ENCODE measurements at places on chromosomes 12 and 14.

DNA sequence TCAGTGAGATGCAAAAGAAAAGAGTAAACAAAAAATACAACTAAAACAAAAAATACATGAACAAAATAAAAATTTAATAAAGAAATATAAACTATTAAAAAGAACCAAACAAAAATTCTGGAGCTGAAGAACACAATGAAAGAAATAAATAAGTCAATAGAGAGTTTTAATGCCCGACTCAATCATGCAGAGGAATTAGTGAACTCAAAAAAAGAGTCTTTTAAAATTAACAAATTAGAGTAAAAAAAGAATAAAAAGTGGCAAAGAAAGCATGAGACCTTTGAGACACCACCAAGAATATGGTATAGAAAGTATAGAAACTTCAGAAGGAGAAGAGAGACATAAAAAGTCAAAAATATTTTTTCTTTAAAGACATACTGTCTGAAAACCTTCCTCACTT is 2.6 kb upstream of the KLRC1 start:
- DNase-seq, result no peak

GRCh38 chr14:91674911-91675310 is 57.0 kb downstream of the CATSPERB start:
- no peak for DNase-seq

DNA sequence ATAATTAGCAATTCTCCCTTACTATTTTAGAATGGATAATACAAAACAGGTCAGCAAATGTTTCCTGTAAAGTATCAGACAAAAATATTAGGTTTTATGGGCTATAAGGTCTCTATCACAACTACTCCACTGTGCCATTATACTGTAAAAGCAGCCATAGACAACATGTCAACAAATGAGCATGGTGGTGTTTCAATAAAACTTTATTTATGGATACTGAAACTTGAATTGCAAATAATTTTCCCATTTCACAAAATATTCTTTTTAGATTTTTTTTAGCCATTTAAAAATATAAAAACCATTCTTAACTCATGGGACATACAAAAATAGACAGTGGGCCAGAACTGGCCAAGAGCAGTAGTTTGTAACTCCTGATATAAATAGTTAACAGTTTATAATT is 15.4 kb downstream of the RECQL start:
- no peak for DNase-seq

- DNase-seq, result no peak
These were observed 4.7 kb downstream of the MGP start for GRCh38 chr12:14880890-14881453.

- DNase-seq, result no peak
These were observed 294.4 kb downstream of the DIO2 start for GRCh38 chr14:79916892-79917291.

DNA sequence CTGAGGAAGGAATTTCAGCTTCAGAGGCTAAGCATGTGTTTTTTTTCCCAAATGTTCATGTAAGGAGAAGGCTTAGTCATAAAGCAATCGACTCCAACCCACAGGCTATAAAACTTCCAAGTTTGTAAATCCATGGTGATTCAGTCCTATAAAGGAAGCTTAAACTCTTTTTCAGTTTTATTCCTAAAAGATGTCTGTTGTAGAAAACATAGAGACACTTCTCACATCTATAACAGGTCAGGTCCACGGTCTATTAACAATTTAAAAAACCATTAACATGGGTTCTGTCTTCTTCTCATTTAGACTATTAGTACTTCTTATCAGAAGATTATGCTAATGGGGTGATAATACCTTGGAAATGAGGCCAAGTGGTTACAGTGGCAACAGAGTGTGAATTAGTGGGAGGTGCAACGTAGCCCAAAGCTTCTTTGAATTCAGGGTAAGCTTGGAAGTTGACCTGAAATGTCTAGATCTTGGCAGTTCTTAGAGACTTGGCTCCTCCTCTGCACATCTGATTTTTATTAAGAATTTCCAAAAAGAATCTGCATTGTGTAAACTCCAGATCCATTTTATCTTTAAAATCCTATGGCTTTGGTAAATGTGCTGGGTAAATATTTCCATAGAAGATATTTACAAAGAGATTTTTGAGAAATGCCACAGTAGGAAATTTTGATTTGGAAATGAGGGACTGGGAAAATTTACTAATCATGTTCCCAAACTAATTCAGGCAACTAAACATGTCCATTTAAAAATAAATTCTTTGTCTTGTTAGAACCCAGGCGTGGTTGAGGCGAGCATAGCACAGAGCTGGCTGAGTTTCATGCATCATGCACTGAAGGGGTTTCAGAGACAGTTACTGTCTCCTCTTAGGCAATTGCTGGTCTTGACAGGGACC is 86.4 kb downstream of the EML1 start:
- no peak for DNase-seq

DNA sequence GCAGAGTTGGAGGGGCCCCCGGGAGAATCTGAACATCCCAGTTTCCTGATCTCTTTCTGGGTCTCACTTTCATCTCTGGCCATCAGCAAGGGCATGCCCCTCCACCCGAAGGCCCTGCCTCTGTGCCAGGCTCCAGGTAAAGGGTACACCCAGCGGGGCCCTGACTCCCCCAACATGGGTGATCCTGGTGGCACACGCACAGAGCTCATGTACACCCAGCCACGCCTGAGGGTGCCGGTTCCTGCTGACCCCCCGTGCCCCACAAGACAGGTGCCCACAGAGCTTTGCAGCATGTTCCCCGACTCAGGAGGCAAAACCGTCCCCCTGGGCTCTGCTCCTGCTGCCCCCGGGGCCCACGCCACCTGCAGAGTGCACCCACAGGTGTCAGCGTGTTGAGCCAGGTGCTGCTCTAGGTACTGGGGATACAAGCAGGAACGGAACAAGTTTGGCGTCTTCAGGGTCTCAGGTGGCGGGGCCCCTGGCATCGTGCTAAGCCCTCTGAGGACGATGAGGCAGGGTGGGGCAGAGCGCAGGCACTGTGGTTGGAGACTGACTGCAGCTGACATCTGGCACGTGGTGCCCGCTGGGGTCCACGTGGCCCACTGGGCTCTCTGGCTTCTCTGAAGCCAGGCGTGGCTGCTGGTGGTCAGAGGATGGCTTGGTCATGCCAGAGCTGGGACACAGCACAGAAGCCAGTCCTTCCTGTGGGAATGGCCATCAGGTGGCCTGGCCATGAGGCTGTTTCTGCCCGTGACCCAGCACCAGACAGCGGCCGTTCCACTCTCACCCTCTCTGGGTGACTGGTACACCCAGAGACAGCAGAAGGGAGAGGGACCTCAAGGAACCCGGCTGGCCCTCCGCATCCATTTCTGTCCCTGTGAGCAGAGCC is 13.8 kb downstream of the BAG5 start:
- DNase-seq, result no peak

GRCh38 chr14:96762650-96763049 is 34.5 kb upstream of the VRK1 start:
- peak; percentile 24 for DNase-seq

GRCh38 chr12:124105546-124105945 is 132.5 kb downstream of the ZNF664 start:
- DNase-seq, result no peak

DNA sequence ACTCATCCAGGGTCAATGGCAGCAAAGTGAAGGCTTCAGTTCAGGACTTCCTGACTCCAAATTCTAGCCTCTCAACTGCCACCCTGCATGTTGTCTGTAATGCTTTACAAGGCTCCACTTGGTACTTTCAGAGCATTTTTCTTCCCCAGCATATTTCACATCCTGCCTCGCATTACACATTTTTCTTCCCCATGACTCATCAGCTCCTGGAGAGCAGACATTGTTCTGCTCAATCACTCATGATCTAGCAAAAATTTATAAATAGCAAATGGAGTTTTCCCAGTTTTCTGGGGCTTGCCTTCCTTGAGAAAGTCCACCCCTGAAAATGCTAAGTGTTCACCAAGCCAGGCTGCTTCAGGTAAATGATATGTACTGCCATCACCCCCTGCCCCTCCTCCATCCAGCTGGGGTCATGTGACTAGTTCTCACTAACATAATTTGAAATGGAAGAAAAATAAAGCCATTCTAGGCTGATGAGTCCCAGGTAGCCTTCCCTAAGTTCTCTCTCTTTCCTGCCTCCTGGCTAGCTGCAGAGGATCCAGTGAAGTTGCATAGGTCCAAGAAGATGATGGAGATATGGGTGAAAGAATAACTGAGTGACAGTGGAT is 69.4 kb downstream of the ARMH4 start:
- no peak for DNase-seq

DNA sequence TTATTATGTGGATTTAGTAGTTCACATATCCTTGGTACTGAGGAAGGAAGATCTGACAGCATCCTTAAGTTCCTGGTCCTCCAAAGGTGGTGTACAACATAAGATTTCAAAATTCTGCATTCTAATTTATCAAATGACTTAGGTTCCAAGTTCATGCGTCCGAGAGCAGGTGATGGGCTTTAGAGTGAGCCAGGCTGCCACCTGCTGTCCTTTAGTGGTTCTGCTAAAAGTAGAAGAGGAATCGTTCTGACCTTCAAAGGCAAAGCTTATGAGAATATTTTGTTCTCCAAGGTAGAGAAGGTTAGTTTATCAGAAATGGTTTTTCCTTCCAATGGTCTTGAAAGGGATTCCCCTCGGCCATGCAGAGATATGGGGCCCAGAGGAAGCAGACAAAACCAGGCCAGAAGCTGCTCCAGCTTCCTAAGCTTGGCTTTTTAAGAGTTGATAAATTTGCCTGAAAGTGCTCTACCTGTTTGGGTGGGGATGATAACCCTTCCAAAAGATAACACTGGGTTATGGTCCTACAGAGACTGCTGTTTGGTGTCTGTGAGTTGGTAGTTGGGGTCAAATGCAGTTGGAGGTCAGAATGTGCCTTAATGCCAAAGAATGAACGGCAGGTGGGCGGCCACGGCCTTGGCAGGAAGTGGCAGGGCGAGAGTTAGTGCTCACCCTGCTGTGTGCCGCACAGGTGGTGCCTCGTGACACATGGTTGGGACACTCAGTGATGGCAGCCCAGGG is 29.1 kb upstream of the LRTM2 start:
- peak; percentile 69 for DNase-seq

DNA sequence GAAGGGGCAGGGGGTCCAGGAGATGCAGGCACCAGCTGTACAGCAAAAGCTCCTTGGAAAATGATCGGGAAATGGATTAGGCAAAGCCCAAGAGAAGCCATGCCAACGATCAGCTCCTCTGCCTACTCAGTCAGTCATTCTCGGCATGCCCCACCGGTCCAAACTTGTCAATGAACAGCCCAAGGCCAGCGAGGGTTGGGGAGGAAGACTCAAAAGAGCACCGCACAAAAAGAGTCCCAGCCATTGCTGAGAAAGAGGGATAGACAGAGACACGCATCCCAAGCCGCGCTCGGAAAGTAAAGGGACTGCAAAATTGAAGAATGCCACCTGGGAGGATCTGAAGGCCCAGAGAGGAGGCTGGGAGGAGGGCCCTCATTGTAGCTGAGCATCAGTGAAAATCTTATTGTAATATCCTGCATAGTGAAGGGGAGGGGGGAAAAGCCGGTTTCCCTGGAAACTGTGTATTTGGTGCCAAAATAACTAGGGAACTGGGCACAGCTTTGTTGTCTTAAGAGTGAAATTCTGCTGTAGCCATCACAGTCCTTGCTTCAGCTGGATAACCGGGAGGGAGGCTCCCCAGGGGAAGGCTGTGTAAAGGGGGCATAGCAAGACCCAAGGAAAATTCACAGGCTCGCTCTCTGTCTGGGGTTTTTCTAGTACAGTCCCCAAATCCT is 4.7 kb downstream of the KDM2B start:
- DNase-seq, result no peak

DNA sequence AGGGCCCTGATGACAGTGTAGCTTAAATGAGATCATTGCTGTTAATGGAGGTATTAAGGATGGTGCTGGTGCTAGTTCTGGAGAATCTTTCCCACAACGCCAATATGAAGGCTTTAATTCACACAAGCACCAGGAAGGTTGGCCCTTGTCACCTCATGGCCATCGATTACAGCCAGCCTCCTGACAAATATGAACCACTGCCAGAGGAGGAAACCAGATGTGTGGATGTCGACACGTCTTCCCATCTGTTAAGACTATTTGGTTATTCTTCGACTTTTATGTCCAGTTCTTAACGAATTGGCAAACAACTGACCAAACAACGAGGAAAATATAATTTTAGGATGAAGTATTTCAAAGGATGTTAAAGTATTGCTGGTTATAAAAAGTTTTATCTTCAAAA is 79.5 kb downstream of the PIK3C2G start:
- DNase-seq, result no peak

DNA sequence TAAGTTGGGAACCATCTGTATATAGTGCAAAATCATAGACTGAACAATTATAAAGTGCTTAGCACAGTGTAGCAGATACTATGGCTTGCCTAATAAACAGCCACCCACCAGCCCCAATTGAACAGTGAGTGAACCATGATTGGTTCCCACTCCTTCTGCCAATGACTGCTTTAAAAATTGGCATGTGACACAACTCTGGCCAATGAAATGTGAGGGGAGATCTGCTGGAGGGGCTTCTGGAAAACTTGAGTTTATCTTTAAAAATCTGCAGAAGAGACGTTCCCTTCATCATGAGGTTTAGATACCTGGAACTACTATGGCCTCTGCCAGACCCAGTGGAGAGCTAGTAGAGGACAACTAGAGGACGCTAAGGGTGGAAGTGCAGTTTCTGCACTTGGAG is 4.7 kb downstream of the PIGH start:
- DNase-seq, result no peak

DNA sequence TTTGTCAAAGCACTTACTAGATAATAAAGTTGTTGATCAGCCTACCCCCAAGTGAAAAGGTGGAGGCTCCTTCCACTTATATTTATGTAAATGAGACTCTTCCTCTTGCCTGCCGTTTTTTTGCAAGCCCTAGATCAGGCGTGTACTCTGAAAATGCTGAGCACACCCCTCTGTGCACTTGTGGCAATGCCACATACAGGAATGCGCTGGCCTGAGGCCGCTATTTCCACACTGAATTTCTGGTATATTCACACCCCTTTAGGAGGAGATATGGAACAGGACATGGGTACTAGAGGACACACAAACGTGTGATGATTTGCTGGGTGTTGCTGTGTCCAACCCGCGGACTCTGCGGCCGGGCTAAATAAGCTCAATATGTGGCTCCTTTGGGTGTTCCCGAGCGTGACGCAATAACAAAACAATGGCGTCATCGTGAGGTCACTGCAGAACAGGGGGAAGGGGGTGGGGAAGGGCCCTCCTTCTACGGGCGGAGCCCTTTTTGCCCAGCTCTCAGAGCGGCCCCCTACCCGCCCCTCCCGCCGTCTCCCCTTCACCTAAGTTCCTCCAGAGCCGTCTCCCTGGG is 554 bp upstream of the TSPAN31 start:
- DNase-seq, result peak; percentile 88

- DNase-seq, result peak; percentile 66
These were observed 1.5 kb downstream of the WNK1 start for GRCh38 chr12:753611-754472.

GRCh38 chr14:44053422-44053821 is 453.7 kb downstream of the FSCB start:
- no peak for DNase-seq

DNA sequence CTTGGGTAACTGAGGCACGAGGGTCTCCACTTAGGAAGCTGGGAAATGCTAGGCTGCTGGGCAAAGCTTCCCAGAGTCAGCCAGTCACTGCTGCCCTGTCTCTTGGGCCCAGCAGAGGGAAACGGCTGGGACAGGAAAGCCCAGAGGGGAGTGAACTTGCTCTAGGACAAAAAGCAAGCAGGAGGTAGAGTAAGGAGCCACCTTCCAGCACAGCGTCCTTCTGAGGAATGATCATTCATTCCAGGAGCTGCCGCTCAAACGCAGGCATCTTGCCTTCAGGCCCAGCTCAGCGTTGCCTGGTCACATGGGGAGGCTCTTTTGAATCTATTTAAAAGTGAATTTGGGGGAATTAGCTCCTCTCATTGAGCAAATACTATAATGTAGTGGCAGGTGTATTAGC is 118.6 kb downstream of the CRACR2A start:
- DNase-seq, result no peak

Measured in activated T-cell treated with anti-CD3 and anti-CD28 coated beads, Interleukin-2, amount 50 U/mL, for 48 hours (primary cell).